ENCODE measurements at places on chromosomes 11 and 22.

GRCh38 chr11:102223859-102224258 is 93.4 kb upstream of the BIRC3 start:
- DNase-seq: no peak

DNA sequence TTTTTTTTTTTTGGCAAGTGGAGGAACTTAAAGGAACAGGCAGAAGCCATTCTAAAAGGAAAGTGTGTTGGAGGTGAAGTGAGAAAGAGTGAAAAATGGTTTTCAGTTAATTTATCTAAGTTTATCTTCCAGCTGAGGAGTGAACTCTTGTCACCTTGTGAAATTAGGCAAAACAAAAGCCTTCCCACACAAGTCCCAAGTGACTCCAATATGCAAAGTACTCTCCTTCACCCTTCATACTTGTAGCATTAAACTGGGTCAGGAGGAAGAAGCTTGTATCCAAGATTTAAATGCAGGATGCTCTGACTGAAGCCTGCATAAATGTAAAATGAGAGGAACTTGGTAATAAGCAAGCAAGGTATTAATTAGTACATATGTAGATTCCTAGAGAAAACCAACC is 796.8 kb downstream of the DLG2 start:
- no peak for DNase-seq

GRCh38 chr11:3929649-3930048 is 74.2 kb downstream of the STIM1 start:
- DNase-seq: no peak

GRCh38 chr11:78667461-78667860 is 92.8 kb upstream of the NARS2 start:
- no peak for DNase-seq

- DNase-seq: peak; percentile 49
These were observed 22.7 kb upstream of the OR4B1 start for GRCh38 chr11:48193876-48194275.

- DNase-seq: peak; percentile 74
These were observed 1.9 kb upstream of the RDX start for GRCh38 chr11:110298301-110298765.

DNA sequence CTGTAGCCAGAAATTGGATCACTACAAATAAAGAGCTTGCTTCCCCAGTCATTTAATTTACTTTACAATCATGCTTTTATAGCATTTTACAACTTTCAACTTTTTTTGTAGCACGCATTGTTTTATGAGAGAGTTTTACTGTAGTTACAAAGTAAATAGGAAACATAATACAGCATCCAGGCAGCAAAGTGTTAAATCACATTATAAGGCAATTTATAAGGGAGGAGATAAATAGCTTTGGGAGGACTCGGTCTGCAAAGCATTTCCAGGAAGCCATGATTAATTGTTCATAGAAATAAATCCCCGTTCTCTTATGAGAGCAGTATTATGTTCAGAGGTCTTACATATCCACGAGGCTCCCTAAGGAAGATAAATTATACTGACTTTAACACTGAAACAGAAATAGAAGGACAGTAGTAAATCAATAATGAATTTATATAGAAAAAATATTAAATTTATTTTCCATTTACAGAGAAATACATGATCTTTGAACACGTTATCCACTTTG is 792.6 kb upstream of the RAG2 start:
- no peak for DNase-seq

- no peak for DNase-seq
These were observed 17.4 kb downstream of the FXYD6 start for GRCh38 chr11:117859061-117859460.
